ENCODE measurements at places on chromosomes 5 and 9.

DNA sequence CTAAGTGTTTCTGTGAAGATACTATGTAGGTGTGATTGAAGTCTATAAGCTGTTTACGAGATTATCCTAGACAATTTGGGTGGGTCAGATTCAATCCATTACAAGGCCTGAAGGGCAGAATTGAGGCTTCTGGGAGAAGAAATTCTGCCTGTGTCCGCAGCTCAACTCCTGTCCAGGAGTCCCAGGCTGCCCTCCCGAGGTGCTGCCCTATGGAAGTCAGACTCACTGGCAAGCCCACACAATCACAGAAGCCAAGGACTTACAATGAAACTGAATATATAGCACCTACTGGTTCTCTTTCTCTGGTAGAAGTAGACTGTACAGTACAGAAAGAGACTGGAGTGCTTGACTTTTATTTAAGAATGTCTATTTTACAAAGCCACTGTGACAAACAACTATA lies 74.5 kb downstream of the EPB41L4A start:
- DNase-seq = no peak

GRCh38 chr5:40879163-40879942 lies 29.9 kb upstream of the C7 start:
- peak; percentile 17 for DNase-seq

GRCh38 chr9:76310991-76311390 lies 83.2 kb downstream of the RFK start:
- DNase-seq = no peak

- DNase-seq = no peak
Observed at GRCh38 chr9:70120834-70121510, 77.3 kb downstream of the MAMDC2 start.

- no peak for DNase-seq
Observed at GRCh38 chr5:132083071-132083678, 9.6 kb downstream of the CSF2 start.

- DNase-seq = no peak
Observed at GRCh38 chr5:15992918-15993317, 186.7 kb downstream of the MARCHF11 start.

DNA sequence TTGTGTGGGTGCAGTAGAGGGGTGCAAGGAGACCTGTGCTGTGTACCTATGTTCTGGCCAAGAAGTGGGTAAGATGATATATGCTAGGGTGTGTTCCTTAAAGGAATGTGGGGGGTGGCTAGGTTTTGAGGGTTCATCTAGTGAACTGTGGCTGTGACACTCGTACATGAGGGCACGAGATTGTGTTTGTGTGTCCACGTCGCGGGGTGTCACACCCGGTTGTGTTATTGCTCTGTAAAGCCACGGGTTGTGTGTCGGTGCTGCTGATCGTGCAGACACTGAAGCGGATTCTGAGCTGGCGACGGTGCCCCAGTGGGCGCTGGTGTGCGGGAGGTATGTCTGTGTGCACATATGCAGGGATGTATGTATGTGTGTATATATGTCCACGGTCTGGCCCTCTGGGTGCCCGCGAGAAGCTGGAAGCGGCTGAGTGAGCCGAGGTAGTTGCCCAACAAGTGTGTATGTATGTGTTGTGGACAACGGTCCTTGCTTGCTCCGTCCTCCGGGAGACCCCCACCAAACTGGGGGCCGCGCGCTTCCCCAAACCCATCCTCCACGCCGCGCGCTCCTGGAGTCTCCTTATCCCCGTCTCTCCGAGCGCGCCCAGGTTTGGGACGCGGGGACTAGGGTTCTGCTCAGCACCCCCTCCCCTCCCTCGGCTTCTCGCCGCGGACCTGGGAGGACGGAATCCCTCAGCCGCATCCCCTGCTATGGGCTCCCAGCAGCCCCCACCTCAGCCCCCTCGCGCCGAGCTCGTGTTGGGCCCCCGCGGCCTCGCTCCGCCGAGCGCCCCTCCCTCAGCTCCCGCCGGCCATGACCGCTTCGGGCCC lies 639 bp downstream of the PCDH1 start:
- DNase-seq = no peak

DNA sequence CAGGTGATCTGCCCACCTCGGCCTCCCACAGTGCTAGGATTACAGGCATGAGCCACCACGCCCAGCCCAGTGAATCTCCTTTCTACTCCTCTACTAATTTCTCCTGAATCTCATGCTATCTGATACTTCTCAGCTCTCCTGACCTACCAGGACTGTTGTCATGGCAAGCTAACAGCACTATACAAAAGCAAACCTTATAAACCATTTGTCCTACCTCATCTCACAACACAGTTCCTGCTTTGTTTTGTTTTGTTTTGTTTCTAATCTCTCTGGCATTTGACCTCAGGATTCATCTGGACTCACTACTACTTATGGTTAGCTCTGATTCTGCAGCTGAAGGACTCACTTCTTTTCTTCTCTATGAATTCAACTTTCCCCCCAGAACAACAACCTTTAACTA lies 734.8 kb downstream of the TLE1 start:
- DNase-seq = no peak

DNA sequence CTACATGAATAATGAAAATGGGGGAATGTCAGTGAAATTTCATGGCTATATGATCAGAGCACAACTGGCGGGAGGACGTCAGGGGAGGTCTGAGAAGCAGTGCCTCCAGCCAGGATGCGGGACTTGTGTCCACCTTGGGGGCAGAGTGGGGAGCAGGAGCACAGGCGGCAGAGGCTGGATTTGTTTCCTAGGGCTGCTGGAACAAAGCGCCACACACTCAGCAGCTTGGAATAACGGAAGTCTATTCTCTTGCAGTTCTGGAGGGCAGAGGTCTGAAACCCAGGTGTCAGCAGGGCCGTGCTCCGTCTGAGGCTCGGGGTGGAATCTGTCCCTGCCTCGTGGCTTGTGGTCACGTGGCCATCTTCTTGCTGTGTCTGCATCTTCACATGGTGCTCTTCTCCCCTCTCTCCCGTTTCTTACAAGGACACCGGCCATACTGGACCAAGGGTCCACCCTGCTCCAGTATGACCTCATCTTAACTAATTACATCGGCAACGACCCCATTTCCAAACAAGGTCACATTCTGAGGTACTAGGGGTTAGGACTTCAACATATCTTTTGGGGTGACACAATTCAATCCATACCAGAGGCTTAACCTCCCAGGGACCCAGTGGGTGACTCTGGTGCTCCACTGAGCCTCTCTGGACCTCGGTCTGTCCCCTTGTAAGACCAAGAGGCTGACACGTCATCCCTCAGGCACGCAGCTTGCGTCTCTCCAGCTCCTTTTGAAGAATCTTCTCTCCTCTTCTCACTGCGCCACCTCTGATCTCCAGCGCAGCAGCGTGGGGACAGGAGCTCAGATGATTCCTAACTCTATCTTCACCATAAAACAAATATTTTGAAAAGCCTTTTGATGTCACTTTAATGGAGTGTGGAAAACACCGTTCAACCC lies 202.5 kb downstream of the CDK5RAP2 start:
- no peak for DNase-seq

- DNase-seq = no peak
Observed at GRCh38 chr5:132831095-132831860, 831 bp upstream of the SHROOM1 start.

GRCh38 chr5:126864042-126864688 lies 87.2 kb downstream of the LMNB1 start:
- DNase-seq = no peak

DNA sequence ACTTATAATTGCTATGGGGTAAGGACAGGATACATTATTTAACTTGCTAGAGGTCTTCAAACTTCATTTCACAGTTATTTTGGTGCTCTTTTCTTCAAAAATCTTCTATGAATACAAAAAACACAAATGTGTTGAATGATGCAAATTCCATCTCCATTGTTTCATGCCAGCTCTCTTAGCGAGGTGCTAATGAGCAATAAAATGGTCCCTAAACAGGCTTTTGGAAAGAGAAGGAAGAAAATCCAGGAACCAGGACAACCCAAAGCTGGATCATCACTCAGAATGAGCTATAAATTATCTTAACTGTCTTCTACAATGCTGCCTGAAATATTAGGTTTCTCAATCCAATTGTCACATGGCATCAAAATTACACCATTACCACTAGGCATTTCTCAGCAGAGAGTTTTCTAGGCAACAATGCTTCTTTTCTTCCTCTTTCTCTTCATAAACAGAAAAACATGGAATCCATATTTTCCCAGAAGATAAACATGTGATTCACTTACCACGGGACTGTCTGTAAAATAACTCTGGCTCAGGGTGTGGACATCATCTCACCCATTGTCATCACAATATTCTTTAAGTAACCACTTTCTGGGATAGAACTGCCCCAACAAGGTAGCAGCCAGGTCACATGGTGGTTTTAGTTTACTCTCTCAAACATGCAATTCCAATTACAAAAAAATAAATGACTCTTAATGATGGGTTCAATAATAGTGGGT lies 249.4 kb downstream of the NPR3 start:
- no peak for DNase-seq

GRCh38 chr9:33818167-33818846 lies 1.3 kb downstream of the UBE2R2 start:
- DNase-seq = peak; percentile 41

- no peak for DNase-seq
Observed at GRCh38 chr9:136983656-136984314, 992 bp downstream of the LCNL1 start.

DNA sequence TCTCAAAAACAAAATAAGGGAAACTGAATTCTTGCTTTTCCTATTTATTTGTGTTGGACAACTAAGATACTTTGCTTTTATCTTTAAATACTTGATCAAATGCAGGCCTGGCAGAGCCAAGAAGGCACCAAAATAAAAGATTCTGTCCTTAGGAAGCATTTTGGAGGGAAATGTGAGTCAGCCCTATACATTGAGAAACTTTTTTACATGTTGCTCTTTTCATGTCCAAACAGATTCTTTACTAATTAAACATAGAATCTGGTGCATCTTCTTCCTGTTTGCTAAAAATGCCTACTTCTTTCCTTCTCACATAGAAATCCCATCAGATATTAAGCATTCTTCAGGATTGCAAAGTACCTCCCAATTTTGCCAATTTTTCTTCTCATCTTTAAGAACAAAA lies 1160.4 kb downstream of the EFNA5 start:
- DNase-seq = no peak

DNA sequence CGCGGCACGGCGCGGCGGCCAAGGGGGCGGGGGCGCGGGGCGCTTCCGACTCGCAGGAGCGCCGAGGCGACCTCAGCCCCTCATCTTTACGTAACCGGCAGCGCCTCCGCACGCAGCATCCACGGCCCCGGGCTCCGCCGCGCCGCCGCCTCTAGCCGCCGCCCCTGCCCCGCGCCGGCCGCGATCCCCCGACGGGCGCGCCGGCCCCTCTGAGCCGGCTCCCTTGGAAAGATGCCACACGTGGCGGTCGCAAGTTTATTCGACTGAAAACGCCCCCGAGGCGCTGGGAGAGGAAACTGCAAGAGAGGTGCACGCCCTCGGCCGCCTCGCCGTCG lies 1.0 kb downstream of the KLF9 start:
- no peak for DNase-seq

- DNase-seq = peak; percentile 31
Observed at GRCh38 chr5:123035918-123036390, 571 bp downstream of the PPIC start.

- DNase-seq = no peak
Observed at GRCh38 chr5:150272531-150272930, 17.0 kb downstream of the CAMK2A start.

DNA sequence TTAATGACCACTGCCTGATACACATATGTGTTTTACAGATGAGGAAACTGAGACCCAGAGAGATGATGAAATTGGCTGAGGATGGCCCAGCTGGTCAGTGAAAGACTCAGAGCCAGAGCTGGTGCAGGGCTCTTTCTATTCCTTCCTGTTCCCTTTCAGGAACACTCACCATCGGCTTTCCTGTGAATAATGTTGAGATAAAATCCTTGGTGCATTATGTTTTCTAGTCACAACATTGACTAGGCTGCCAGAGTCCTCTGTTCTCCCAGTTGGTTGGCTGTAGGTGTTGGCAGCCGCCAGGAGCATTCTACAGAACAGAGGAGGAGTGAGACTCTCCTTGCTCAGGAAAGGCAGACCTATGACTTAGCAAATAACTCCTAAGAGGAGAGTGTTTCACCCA lies 14.8 kb downstream of the TGFBI start:
- DNase-seq = no peak

DNA sequence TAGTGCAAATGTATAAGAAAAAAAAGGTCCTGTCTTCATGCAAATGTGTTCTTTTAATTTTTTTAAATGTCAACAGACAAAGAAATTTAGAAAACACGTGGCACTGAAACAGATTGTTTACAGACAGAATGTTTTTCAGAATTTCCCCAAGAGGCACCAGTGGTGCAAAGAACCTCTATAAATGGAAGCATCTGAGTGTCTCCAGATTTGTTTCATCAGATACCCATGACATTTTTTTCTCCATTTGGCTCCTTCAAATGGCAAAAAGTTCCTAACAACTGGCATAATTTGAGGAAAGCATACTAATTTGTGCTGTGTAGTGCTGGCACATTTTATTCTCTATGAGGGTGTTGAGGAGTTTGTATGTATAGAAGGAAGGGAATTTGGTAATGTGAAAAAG lies 15.0 kb downstream of the CCDC192 start:
- DNase-seq = no peak

Measured in left kidney (tissue), 8 donors.